ENCODE measurements at places on chromosomes 11 and 22. TPM values are rescaled to one million over a fixed set of nuclear protein-coding genes. Genes with fewer than 3 reads are reported as not detected.

The SLC22A6 gene
- 8.4 TPM for total RNA-seq

GRCh38 chr11:123202155-123203151 is 7.4 kb upstream of the CLMP start:
- DNase-seq: no peak

DNA sequence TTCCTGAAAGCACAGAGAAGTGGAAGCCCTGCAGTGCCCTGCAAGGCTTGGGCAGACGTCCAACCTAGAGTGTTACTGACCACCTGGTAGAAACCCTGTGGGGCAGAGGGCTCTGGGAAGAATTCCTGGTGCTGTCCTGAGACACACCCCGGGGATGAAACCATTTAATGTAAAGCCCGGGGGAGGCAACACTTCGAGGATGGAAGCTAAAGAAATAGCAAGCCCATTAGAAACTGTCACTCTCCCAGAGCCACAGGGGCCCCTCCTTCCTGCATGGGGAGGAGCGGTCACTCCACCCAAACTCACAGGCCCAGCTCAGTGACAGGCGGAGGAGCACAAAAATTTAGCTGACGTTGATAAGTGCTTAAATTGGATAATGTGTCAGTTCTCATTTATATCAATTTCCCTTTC is 57.6 kb downstream of the NRXN2 start:
- no peak for DNase-seq

The BTBD10 gene
- 205 TPM for total RNA-seq

The SLC22A9 gene
- total RNA-seq: not detected

GRCh38 chr22:29979777-29980321 is 96.9 kb downstream of the MTMR3 start:
- DNase-seq: no peak
